ENCODE measurements at places on chromosomes 7 and 10. TPM values are rescaled to one million over a fixed set of nuclear protein-coding genes. Genes with fewer than 3 reads are reported as not detected.

GRCh38 chr7:48058990-48059389 lies 23.6 kb downstream of the C7orf57 start:
- H3K4me3 ChIP-seq = no peak overlapping the region
- no peaks in the 10 kb centered on the region for H3K4me1 ChIP-seq
- DNase-seq = no peak
- H3K27me3 ChIP-seq = no peaks in the 10 kb centered on the region

RPEL1 gene
- not detected for total RNA-seq

- peak overlapping the region; percentile 84 for H3K27ac ChIP-seq
- H3K27me3 ChIP-seq = no peaks in the 10 kb centered on the region
- H3K4me1 ChIP-seq = peaks cover 58% of the 10 kb centered on the region
- H3K36me3 ChIP-seq = no peaks in the 10 kb centered on the region
- DNase-seq = peak; percentile 85
Observed at GRCh38 chr10:62577666-62578291, 203.6 kb downstream of the ZNF365 start.

TECTB gene
- not detected for total RNA-seq

DNA sequence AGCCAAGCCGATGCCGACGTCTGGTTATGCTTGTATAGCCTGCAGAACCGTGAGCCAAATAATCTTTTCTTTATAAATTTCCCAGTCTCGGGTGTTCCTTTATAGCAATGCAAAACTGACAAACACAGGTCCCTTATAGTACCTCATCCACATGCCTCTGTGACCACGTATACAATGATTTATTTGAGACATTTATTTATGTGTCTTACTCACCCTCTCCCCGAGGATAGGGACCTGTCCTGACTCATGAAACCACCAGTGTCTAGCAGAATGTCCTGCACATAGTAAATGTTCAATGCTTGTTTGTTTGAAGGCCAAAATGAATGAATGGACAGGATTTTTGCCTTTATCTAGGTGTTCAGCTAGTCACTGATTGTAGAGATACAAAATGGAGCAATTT lies 147.9 kb upstream of the FZD8 start:
- H3K4me1 ChIP-seq = peaks cover 32% of the 10 kb centered on the region
- DNase-seq = peak; percentile 72
- H3K27me3 ChIP-seq = peaks cover 12% of the 10 kb centered on the region
- peak overlapping the region; percentile 3 for H3K4me3 ChIP-seq
- H3K36me3 ChIP-seq = no peaks in the 10 kb centered on the region

GRCh38 chr10:119025336-119025735 lies 4.2 kb upstream of the NANOS1 start:
- peaks cover 44% of the 10 kb centered on the region for H3K4me1 ChIP-seq
- peak; percentile 71 for DNase-seq
- H3K27me3 ChIP-seq = peaks cover 6% of the 10 kb centered on the region
- no peak overlapping the region for H3K4me3 ChIP-seq
- H3K27ac ChIP-seq = no peak overlapping the region

ARL4A gene
- 14.7 TPM for total RNA-seq

DNA sequence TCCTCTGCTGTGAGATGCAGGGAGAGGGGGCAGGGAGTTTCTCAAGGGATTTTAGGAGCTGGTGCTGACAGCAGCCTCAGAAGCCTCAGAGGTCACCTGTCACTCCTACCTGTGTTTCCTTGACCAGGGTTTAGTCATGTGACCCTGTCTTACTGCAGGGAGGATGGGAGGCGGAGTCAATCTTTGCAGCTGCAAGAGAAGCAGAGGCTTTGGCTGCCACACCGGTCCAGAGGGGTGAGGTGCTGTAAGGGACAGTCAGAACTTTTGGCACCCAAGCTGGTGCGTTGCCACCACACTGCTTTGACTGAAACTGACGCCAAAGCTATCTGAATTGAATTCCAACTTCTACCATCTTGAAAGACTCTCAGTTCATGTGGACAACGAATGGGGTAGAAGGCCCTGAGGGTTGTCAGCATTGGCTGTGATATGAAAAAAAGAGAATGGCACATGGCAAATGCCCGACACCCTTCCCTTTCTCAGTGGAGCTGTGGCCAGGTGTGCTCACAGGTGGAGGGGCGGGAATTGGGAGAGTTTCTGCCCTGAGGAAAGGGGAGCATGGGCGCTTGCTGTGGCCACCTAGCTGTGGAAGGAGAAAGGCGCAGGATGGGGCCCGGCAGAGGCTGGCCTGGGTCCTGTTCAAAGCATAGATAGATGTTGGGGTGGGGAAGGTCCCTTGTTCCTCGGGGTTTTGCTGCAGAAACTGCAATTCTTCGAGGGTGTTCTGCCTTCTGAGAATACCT lies 69.3 kb downstream of the ARHGAP22 start:
- peak overlapping the region; percentile 36 for H3K27ac ChIP-seq
- no peak for DNase-seq
- peaks cover 78% of the 10 kb centered on the region for H3K4me1 ChIP-seq
- no peak overlapping the region for H3K4me3 ChIP-seq
- H3K27me3 ChIP-seq = no peaks in the 10 kb centered on the region

ASAH2 gene
- 5.3 TPM for total RNA-seq

GRCh38 chr10:77192402-77192801 lies 445.2 kb downstream of the KCNMA1 start:
- H3K27ac ChIP-seq = peak overlapping the region; percentile 18
- H3K4me3 ChIP-seq = peak overlapping the region; percentile 16
- 0 out of 2 replicates have a peak, but pooled peaks cover 2% of the 10 kb centered on the region for H3K27me3 ChIP-seq
- H3K4me1 ChIP-seq = peaks cover 88% of the 10 kb centered on the region
- H3K36me3 ChIP-seq = peaks cover 10% of the 10 kb centered on the region
- DNase-seq = no peak

SPDYE11 gene
- not detected for total RNA-seq

SLC25A13 gene
- total RNA-seq = 9.3 TPM

GRCh38 chr7:52462474-52462873 lies 573.0 kb upstream of the POM121L12 start:
- H3K27ac ChIP-seq = no peak overlapping the region
- no peak for DNase-seq
- H3K4me3 ChIP-seq = no peak overlapping the region
- no peaks in the 10 kb centered on the region for H3K4me1 ChIP-seq

DNA sequence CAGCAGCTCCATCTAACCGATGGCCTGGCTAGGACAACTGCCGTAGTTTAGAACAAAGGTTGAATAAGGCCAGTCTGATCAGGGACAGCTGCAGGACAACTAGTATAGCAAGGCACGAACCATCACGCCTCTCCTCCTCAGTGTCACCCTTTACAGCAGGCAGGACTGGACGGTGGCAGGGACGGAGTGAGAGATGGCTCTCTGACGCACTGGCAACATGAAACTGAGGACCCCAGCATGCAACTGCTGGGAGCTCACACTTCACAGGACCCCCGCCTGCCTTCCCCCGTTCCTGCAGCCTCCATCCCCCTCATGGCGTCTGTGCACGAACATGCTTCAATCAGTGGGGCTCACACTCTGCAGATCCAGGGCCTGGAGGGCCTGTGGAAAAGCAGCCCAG lies 53.7 kb downstream of the ZRANB1 start:
- DNase-seq = no peak
- peaks cover 17% of the 10 kb centered on the region for H3K4me1 ChIP-seq
- peak overlapping the region; percentile 11 for H3K27ac ChIP-seq
- no peak overlapping the region for H3K4me3 ChIP-seq
- peaks cover 25% of the 10 kb centered on the region for H3K36me3 ChIP-seq
